ENCODE measurements at places on chromosomes 12 and 14. TPM values are rescaled to one million over a fixed set of nuclear protein-coding genes. Genes with fewer than 3 reads are reported as not detected.

The KRT82 gene
- 9.5 TPM for total RNA-seq

The PTPRB gene
- 12.3 TPM for total RNA-seq

The DDX51 gene
- total RNA-seq = 39.6 TPM

The SLC24A4 gene
- total RNA-seq = 0.16 TPM

The TAS2R20 gene
- total RNA-seq = 4.1 TPM

The RPS6KA5 gene
- 6.4 TPM for total RNA-seq

The TCL1B gene
- total RNA-seq = not detected

The BAZ1A gene
- total RNA-seq = 95.1 TPM

The RNF212B gene
- not detected for total RNA-seq

The PKP2 gene
- total RNA-seq = 5.7 TPM

The RBM23 gene
- total RNA-seq = 93.4 TPM

The PTPRR gene
- not detected for total RNA-seq

The BICD1 gene
- total RNA-seq = 2.9 TPM

The RNASE7 gene
- 26.3 TPM for total RNA-seq

The PLCZ1 gene
- total RNA-seq = not detected

The KRT5 gene
- 9,625 TPM for total RNA-seq

The RPS6KL1 gene
- total RNA-seq = 7.5 TPM
